Karpas-422 (cell line): ENCODE measurements at places on chromosomes 6 and 20.

DNA sequence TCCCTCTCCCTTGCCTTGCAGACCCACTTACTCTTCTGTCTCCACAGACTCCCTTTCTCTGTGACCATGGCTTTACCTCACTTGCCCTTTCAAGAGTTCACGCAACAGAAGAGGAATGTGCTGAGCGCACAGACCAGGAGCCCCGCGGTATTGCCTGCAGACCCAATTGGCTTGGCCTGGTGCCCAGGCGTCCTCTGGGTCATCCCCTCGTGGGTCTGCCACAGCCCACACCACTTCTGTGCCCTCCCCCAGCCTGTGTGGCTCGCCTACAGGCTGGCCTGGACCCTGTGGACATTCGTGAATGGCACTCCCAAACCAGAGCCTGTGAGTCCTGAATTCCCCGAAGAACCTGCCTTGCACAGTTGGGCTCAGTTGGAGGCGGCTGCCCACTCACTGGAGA lies 15.3 kb upstream of the NINL start:
- DNase-seq, result no peak

DNA sequence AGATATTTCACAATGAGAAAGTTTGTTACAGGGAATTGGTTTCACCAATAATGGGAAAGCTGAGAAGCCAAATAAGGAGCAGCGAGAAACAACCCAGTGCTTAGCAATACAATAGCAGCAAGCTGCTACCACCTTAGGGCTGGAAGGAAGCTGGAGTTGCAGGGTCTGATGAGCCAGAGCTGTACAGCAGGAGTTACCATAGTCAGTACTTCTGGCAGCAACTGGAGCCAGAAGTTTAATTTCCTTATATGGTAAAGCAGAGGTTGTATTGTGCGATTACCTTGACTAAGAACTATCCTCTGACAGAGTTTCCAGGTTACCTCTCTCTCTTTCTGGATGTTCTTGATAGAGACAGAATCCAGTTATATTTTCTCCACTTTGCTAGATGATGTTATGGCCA lies 137.1 kb upstream of the OLIG3 start:
- no peak for DNase-seq

- no peak for DNase-seq
These were observed 138.1 kb downstream of the SOBP start for GRCh38 chr6:107627969-107628368.

- DNase-seq, result peak; percentile 59
These were observed 56.6 kb downstream of the SNX14 start for GRCh38 chr6:85537055-85537494.

DNA sequence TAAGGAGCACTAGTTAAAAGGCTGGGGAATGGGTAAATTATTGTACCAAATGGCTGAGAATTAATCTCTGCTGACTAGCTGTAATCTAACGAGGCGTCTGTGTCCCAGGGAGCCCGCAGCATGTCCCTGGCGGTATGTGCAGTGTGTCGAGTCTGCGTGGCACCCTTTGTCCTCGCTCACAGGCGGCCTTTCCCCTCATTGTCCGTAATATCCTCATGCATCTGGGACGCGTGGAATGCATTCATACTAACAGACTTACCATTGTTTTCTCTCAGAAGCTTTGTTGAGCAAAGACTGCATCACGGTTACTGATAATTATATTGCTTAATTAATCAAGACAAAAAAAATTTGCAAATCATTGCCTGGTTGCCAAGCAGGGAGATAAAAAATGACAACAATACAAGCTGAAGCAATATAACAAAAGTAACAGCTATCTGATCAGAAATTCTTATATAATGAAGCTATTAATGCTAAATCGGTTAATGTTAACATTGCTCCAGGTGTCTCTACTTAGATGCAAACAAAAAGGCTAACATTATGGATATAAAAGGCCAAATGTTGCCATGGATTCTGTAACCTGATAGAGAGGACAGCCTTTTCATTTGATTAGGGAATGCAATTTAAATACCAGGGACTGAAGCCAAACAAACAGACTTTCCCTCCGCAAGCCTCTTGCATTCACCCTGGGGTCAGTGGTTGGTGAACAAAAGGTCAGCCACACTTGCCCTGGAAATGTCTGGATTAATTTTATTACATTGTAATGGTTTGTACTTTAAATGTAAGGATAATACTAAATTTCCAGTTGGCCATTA lies 124.8 kb downstream of the INSM1 start:
- DNase-seq, result no peak

DNA sequence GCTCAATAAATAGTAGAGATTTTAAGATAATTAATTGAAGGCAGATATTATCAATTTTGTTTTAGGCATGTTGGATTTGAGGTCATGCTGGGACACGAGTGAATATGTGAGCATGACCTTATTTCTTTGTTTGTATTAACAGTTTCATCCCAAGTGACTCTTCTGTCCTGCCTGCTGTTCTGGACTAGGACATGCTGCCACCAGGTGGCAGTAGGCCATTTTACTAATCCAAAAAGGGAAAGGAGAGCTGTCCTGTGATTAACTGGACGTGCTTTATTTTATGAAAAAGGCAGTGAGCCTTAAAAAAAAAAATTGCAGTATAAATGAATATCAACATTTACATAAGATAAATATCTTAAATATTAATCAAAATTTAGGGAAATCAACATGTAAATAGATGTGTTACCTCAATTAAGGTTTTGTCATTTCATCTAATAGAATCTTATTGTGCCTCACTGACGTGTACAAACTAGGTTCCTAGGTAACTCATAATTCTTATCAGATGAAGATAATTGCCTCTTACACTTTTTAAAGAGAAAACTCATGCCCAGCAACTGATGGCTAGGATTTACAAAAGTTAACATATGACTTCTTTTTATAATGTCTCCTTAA lies 49.8 kb downstream of the FRK start:
- DNase-seq, result peak; percentile 81

GRCh38 chr6:46918806-46919205 lies 2.9 kb downstream of the ADGRF5 start:
- DNase-seq, result no peak

DNA sequence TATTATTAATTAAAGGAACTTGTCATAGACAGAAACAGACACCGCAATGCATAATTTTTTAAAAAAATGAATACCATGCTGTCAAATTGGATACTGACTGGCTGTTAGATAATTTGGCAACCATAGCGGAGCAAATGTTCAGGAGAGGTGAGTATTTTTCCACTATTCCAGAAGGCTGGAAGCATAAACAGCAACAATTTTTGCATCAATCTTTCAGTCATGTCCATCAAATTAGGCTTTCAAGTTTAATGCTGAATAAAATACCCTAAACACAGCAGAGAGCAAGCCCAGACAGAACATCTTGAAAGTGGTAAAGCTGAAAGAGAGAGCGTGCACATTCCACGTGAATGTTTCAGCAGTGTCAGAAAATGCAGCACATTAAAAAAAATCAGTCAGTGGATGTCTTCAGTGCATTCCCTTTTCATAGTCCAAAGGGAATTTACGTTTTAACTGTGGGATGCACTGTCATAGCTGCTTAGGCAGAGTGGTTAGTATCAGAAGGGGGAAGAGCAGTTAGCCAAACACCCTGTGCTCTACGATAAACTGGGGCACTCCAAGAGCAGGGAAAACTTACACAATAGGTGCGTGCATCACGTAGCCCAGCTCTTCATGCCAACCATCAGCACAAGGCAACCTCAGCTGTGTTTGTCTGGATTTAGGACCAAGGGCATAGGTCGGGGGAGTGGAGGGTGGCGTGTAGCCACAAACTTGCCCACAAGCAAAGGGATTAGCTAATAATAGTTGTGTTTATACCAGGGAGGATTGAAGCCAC lies 116.2 kb upstream of the STMND1 start:
- DNase-seq, result no peak

- DNase-seq, result no peak
These were observed 763 bp downstream of the BHLHE23 start for GRCh38 chr20:63005862-63006539.

- DNase-seq, result peak; percentile 82
These were observed 7.8 kb downstream of the UBE3D start for GRCh38 chr6:83057705-83058321.

- no peak for DNase-seq
These were observed 21.4 kb upstream of the SCUBE3 start for GRCh38 chr6:35192301-35192860.

DNA sequence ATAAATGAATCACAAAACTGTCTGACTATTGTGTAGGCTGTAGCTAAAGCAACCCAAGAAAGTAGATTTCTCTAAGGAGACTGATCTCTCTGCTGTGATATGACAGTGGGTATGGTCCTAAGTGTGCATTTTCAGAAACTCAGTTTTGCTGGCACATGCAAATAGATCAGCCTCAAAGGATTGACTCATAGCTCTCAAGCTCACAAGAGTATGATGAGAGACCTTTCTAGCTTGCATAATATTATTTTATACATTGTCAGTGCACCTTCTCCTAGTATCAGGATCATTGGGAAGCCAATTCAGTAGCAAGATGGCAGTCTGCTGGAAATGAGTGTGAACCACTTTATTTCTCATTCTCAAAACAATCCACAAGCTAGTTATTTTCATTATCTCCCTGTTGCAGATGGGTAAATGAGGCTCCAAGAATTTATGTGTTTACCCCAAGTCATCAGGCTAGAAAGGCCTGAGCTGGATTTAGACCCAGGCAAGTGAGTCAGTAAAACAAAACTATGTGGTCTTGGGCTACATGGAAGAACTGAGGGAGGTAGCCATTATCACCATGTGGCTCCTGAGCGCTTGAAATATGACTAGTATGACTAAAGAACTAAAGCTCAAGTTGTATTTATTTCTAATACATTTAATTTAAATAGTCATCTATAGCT lies 27.9 kb upstream of the PLCB4 start:
- DNase-seq, result no peak

DNA sequence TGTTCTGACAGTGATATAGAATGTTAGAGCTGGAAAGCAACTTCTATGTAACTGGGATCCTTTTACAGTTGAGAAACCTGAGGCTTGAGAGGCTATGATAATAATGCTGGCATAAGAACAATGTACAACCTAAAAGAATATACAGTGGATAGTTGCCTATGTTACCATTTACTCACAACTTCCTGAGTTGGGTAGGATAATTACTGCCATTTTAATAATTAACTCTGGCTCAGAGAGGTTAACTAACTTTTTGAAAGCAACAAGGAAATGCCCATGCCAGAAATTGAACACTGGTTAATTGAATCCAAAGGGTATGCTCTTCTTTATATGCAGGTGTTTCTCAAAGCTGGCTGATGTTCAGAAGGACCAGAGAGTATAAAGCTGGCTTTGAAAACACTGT lies 530.7 kb upstream of the MAP3K7 start:
- no peak for DNase-seq

DNA sequence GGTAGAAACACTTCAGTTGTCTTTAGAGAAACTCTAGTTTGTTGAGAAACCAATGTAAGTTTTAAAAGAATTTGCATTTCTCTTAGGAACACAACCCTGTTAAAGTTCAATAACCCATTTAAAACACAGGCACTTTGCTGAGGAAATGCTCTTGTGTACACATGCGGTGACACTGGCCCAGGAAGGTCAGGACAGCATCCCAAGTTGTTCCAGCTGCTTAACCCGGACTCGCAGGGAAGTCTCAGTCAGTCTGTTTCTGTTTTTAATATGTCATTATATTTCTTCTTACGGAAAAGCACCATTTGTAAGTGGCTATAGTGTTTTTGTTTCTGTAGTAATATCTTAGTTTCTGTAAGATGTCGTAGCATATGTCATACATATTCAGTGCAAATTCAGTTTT lies 36.9 kb downstream of the RIN2 start:
- DNase-seq, result no peak

- DNase-seq, result no peak
These were observed 474.1 kb downstream of the RNF144B start for GRCh38 chr6:18861204-18861603.

- peak; percentile 85 for DNase-seq
These were observed 28.3 kb downstream of the RSPO4 start for GRCh38 chr20:973785-974194.

- DNase-seq, result no peak
These were observed 92.0 kb upstream of the TMEM181 start for GRCh38 chr6:158467923-158468322.

DNA sequence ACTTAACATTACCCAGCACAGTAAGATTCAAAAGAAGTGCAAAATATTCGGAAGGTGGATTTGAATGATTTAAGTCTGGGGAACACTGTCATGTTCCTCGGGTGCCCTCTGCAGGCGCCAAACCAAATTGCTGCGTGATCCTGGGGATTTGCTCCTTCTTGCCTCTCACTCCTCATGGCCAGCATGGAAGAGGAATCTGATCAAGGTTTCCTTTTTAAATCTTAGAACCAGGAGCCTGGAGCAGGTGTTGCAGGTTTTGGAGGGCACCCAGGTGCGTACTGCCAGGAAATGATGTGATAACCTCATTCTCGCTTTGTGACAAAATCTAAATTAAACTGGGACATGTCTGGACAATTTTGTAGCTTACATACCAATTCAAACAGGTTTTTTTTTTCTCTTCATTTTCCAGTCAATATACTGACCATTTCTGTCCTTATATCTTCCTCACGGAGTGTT lies 8.1 kb upstream of the PFDN4 start:
- peak; percentile 82 for DNase-seq

DNA sequence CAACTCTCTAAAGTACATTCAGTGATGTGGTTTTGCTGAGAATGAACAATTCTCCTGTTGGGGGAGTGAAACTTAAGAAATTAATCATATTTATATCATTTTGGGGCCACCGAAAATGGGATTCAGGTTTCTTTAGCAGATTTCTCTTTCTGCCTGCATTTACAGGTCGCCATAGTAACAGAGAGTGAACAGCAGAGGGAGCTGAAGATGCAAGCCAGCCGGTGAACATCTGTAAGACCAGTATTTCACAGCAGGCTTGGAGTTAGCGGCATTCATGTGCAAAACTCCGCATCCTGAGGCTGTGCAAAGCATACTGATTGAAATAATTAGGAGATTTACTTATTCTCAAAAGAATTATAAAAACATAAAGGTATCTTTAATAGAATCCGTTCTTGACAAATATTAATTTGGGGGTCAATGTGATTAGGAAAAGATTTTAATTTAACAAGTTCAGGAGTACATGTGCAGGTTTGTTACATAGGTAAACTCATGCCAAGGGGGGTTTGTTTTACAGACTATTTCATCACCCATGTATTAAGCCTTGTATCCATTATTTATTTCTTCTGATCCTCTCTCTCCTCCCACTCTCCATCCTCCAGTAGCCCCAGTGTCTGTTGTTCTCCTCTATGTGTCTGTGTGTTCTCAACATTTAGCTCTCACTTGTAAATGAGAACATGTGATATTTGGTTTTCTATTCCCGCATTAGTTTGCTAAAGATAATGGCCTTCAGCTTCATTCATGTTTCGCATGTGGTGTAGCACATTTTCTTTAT lies 17.8 kb upstream of the HSF2 start:
- DNase-seq, result peak; percentile 81

- DNase-seq, result no peak
These were observed 15.1 kb upstream of the SIRPG start for GRCh38 chr20:1672728-1673127.

GRCh38 chr6:46440641-46441040 lies 50.6 kb downstream of the RCAN2 start:
- no peak for DNase-seq

GRCh38 chr6:113626475-113626874 lies 230.7 kb upstream of the MARCKS start:
- DNase-seq, result no peak

DNA sequence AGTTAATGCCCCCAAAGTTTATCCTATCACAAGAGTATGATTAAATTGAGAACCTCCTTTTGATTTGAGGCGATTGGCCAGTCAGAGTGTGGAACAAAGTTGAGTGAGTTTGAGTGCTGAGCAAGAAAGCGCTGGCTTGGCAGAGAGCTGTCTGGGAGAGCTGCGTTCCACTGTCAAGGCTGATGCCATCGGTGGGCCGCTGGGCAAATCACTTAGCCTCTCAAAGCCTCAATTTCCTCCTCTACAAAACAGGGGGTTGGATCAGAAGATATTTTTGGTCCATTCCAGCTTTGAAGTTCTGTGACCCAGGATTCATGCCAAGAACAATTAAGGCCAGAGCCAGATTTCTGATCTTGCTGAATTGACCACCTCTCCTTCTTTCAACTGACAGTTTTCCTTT lies 60.2 kb downstream of the TMEM242 start:
- DNase-seq, result no peak
